ENCODE measurements at places on chromosomes 6 and 20.

- DNase-seq, result no peak
Measured at GRCh38 chr6:87742106-87742505, 40.1 kb upstream of the AKIRIN2 start.

DNA sequence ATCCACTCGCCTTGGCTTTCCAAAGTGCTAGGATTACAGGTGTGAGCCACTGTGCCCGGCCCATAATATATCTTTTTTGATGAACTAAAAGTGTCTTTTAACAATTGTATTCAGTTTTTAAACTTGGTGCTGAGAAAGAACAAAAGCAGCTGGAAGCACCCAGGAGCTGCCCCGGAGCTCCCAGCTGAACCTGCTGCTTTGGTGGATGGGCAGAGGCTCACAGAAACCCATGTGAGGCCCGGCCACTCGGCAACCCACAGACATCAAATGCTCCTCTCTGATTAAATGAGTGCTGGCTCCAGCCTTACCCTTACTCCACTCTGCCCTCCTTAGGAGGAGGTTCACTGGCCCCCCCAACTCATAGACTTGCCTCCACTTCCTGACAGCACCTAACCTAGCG, 59.4 kb upstream of the FRMD1 start:
- no peak for DNase-seq

DNA sequence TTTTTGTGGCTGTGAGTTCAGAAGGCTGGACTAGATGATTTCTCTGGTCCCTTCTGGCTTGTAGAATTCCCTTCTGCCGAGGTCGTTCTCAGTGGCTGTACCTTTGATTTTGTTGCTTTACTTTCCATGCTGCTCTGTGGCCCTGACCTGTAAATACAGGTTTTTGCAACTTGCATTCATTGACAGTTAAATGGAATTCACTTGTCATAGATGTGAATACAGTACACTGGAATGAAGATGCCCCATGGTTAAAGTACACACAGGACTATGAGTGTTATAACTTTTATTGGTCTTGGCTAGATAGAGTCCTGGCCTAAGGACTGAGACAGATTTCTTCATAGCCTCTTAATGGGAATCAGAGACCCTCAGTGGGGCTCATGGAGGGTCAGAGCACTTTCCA, 12.9 kb upstream of the EFCAB8 start:
- DNase-seq, result no peak

GRCh38 chr6:52493669-52494068, 73.5 kb downstream of the EFHC1 start:
- no peak for DNase-seq

DNA sequence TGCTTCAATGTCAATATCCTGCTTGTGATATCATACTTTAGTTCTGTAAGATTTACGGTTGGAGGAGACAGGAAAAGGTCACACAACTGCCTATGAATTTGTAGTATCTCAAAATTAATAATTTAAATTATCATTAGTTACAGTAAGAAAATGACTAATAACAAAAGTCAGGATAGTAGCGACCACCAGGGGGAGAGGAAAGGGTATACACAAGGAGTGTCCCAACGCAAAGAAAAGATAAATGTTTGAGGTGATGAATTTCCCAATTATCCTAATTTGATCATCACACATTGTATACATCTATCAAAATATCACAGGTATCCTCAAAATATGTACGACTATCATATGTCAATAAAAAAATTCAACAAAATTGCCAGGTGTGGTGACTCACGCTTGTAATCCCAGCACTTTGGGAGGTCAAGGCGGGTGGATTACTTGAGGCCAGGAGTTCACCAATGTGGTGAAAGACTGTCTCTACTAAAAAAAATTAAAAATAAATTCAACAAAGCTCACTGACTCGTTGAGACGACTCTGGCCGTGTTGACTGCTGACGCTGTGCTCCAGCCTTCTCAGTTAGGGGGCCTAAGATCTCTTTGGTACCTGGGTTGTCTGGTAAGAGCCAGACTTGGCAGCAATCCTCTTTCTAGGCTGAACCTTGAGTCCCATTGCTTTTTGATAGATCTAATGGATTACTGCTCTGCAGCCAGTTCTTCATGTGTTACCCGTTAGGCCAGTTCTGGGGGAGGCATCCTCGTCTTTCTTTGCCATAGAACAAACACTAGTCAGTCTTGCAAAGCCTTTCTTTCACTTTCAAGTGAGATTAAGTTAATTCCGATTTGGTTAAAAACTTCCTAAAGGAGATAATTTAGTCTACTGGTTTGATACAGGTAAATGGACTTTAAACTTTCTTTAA, 9.0 kb upstream of the OVOL2 start:
- DNase-seq, result no peak

GRCh38 chr20:62587757-62588402, 54.4 kb upstream of the SLCO4A1 start:
- peak; percentile 48 for DNase-seq

DNA sequence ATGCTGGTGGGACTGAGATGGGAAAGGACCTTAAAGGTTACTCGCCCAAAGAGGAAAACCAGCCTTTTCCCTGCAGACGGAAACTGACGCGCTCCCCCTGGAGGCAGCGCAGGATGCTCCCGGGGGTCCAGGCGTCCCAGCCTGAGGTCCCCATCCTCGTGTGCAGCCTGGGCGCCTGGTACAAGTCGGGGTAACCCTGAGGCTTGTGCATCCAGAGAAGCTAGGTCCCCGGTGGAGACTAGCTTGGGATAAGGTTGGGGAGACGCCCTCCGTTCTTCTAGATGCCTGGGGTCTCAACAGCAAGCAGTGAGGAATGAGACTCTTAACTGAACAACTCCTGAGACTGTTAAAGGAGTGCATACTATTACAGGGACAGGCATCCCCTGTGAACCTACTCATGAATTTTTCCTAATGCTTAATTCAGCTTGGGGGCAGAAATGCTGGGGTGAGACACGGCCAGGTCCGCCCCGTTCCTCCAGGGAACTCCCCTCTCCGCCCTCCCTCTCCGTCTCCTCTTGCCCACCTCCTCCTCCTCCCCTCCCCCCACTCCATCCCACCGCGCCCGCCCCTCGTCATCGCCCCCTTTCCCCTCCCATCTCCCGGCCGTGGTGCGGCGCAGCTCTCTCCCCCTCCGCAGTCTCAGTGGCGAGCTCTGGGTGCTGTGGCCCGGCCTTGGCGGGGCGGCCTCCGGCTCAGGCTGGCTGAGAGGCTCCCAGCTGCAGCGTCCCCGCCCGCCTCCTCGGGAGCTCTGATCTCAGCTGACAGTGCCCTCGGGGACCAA, at the start of gene PRSS35:
Gene PRSS35 (plus strand): TSS at position 634 of the 781 bp plus-strand sequence. CDS start 10,908 bp downstream, outside the sequence.
- DNase-seq, result peak; percentile 41

DNA sequence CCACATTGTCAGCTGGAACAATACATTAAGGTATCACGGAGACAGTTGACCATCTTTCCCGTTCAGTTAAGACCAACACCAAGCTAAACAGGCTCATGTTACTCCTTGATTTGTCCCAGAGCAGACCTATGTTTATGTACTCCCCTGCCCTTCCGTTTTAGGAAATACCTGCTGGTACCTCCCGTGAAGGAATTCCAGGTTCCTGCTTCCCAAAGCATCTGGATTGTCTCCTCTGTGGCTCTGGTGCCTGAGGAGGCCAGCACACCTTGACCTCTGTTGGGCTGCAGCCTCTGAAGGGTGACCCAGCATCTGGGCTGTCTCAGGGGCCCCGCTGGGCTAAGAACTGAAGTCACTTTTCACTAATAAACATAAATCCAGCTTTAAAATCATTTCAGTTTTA, 647.8 kb upstream of the MARCKS start:
- DNase-seq, result no peak

GRCh38 chr6:49911252-49911651, 44.9 kb upstream of the CRISP1 start:
- DNase-seq, result no peak

GRCh38 chr20:19211661-19212468, 577 bp upstream of the SLC24A3 start:
- DNase-seq, result no peak

- DNase-seq, result peak; percentile 6
Measured at GRCh38 chr20:4730780-4731179, 9.1 kb downstream of the PRND start.
